ENCODE measurements at places on chromosomes 3 and 15. TPM values are rescaled to one million over a fixed set of nuclear protein-coding genes. Genes with fewer than 3 reads are reported as not detected.

The SCN11A gene
- total RNA-seq, result 0.36 TPM

GRCh38 chr15:62797171-62797570, 245.4 kb upstream of the TPM1 start:
- no peak for DNase-seq

GRCh38 chr3:182036382-182036781, 324.7 kb downstream of the SOX2 start:
- no peak for DNase-seq

DNA sequence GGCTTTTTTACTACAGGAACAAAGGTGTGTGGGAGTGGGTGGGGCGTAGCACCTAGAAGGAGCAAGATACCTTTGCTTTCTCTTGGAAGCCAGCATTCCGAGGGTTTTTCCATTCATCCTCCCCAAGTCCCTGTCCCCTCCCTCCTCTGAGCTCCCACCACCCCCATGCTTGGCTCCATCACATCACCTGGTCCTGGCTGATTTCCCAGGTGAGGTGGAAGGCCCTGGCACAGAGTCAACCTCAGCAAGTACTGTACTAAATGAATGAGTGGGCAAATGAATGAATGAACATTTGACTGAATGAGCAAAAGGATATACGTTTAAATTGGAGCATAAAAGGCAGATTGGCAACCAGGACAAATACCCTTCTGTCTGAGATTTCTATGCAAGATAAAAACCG, 45.4 kb downstream of the DZIP1L start:
- DNase-seq, result no peak

DNA sequence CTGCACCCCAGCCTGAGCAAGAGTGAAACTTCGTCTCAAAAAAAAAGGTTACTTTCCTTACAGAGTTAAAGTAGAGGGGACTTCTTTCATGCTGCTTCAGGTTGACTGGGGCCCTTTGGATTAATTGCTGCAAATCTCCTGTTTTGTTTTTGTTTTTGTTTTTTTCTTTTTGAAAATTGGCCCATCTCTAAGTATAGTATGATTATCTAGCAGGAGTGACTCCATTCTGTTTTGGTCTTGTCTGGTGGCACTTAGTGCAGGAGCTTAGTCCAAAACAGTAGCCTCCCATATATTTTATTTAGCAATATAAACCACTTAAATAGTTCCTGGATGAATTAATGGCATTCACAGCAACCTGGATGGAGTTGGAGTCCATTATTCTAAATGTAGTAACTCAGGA, 113.0 kb downstream of the RPL22L1 start:
- DNase-seq, result no peak

- DNase-seq, result no peak
Observed at GRCh38 chr3:146102885-146103284, 58.1 kb downstream of the PLOD2 start.

DNA sequence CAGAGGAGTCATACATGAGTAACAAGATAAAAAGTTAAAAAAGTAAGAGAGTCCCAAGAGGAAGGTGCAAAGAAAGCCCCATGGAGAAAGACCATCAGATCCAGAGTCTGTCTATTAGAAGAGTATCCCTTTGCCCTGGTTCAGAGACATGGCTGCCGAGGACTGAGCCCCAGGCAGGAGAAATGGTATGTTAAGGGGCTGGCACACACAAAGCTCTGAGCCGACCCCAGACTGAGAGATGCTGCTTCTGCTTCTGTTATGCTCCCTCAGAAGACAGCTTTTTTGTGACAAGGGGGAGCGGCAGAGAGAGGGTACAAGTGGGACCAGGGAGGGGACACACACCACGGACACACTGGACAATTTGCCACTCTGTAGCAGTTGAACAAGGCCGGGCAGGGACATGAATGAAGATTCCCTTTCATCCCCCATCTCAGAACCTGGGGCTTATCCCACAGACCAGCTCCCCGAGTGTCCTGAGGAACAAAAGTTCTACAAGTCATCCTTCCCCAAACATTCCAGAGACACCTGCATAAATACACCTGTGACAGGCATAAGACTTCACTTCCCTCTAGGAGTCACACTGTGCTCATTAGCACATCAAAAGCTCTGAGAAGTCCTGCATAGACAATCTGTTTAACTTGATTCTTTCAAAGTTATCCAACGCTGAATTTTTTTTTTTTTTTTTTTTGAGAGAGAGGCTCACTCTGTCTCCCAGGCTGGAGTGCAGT, 161.6 kb upstream of the WNT5A start:
- DNase-seq, result peak; percentile 84

Measured in endodermal cell (in vitro differentiated cells).